ENCODE measurements at places on chromosomes 4 and X. TPM values are rescaled to one million over a fixed set of nuclear protein-coding genes. Genes with fewer than 3 reads are reported as not detected.
A peak's percentile ranks its signal among the peaks of the same experiment; 100 is the strongest.

CENPVL2 gene
- total RNA-seq, result 0.34 TPM

NR3C2 gene
- total RNA-seq, result not detected

ITM2A gene
- not detected for total RNA-seq

GRCh38 chr4:31089815-31090214 is 369.6 kb downstream of the PCDH7 start:
- DNase-seq, result peak; percentile 9

DNA sequence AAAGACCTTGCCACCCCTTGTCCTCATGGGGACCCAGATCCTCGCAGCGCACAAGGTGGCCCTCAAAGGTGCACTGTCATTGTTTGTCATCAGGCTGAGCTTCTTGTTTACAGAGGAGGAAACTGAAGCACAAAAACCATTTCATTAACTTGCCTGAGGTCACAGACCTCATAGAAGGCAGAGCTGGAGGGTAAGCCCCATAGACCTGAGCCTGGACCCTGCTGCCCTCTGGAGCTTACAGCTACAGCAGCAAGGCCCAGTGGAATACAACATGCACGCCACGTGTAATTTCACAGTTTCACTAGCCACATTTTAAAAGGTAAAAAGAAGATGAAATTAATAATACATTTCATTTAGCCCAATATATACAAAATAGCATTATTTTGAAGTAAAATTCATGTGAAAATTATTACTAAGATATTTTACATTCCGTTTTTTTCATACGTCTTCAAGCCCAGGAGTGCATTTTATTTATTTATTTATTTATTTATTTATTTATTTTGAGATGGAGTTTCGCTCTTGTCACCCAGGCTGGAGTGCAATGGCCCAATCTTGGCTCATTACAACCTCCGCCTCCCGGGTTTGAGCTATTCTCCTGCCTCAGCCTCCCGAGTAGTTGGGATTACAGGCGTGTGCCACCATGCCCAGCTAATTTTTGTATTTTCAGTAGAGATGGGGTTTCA is 8.8 kb downstream of the JAKMIP1 start:
- no peak for DNase-seq

- no peak for DNase-seq
Observed at GRCh38 chrX:1380672-1381233, 11.2 kb downstream of the SLC25A6 start.

GRCh38 chr4:11081006-11081405 is 347.7 kb downstream of the HS3ST1 start:
- DNase-seq, result no peak
